NCI-H1694 (cell line): ENCODE measurements at places on chromosomes 3 and 15.

- DNase-seq, result no peak
Observed at GRCh38 chr15:99369196-99369595, 117.9 kb downstream of the LRRC28 start.

DNA sequence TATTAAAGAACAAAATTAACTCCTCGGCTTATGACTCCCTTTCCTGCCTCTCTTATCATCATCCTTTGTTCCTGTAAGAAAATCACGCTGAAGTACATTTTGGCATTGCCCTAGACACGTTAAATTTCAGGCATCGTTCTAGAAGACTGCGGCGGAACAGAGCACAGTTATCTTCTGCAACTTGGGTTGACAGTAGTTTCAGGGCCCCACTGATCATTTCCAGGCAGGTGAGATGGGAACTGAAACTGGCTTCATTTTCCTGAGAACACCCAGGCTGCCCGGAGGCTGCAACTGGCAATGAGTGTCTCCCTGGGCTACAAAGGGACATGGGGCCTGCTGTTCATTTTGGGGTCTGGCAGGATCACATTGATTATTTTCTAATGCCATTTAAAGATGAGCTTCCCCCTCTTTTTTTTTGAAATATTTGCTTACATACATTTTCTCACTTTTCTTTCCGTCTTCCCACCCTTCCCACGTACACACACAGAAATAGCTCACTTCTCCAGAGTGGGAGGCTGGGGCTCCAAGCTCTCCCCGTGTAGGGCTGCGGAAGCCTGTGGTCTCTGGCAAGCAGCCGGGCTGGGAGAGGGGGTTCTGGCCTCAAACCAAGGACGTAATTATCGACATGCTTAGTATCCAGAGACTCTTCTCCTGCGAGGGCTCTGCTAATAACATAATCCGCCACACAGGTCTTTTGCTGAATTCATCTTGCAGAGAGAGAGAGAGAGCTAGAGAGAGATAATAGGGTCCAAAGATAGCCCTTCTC lies 267.4 kb downstream of the ABHD5 start:
- no peak for DNase-seq

- no peak for DNase-seq
Observed at GRCh38 chr3:45582430-45582829, 12.1 kb upstream of the LIMD1 start.

DNA sequence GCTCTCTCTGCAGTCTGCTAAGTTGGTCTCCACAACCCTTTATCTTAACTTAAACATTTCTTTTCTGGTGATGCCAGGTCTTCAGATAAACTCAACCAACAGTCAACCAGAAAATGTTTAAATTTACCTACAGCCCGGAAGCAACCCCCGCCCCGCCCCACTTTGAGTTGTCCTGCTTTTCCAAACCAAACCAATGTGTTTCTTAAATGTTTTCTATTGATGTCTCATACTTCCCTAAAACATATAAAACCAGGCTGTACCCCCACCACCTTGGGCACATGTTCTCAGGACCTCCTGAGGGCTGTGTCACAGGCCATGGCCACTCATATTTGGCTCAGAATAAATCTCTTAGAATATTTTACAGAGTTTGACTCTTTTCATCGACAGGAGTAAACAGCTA lies 13.2 kb upstream of the GPR160 start:
- DNase-seq, result no peak

GRCh38 chr3:197420115-197420514 lies 121.7 kb upstream of the DLG1 start:
- DNase-seq, result no peak

DNA sequence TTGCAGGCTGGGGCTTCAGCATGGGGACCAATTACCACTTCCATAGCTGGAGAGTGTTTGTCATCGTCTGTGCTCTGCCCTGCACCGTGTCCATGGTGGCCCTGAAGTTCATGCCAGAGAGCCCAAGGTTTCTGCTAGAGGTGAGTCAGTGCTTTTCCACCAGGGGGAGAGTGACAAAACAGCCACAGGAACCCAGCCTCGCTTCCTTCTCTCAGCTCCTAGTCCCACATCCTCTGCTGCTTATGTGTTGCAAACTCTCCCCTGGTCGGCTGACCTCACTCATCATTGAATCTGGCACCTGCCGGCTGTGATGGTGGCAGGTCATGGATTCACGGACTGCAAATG lies 158.3 kb downstream of the SV2B start:
- DNase-seq, result no peak

DNA sequence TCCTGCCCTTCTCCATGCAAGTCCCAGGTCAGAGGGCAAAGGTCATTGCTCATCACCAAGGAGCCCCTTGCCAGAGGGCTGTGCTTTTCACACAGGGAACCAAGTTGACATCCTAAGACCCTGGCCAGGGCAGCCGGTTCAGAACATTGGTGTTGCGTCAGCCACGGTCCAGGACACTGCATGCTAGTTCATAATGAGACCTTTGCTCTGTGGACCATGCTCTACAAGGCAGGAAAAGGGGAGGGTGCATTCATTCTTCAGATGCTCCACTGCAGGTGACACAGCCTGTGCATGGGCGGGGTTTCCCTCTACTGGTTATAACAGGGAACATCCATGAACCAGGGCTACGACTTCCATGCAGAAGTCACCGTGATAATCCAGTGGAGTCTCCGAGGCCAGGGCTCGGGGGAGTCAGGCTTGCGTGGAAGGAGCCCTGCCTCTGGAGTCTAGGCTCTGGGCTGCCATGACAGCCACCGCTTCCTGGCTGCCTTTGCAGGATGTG lies 81.6 kb downstream of the OCA2 start:
- DNase-seq, result no peak

DNA sequence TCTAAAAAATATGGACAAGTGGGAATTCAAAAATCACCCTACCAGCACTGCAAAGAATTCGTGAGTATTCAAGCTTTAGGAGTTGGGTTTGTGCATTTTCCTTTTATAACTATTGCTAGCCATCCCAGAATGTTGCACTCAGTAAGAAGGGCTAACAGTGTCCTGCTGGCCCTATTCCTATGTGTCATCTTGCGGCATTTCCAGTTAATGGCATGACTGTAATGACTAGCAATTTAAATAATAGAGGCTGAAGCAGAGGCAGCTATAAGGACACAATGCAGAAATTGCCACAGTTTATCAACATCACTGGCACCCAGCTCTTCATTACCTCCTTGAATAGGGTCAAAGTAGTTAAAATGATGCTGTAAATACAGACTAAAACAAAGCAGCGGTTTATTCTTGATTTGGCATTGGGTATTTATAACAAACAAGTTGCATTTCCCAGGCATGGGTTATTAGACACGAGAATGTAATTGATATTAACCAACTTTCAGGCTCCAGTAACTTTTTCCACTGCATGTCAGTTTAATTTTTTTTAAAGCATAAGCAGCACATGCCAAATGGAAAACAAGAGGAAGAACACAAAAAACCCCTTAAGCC lies 177.6 kb downstream of the FHIT start:
- DNase-seq, result no peak

GRCh38 chr15:51110171-51110570 lies 15.5 kb upstream of the TNFAIP8L3 start:
- no peak for DNase-seq

DNA sequence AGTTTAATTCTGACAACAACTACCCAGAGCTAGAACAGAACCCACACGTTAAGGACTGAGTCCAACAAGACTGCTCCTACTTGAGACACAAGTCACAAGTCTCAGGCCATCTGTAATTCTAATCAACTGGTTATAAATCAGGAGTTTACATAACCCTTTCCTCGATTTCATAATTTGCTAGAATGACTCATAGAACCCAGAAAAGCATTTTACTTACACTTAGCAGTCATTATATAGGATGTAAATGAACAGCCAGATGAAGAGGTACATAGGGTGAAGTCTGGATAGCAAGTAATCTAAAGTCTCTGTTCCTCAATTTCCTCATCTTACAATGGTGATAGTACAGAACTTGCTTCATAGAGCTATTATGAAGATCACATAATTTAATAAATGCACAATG lies 1018.2 kb downstream of the DIPK2A start:
- no peak for DNase-seq

DNA sequence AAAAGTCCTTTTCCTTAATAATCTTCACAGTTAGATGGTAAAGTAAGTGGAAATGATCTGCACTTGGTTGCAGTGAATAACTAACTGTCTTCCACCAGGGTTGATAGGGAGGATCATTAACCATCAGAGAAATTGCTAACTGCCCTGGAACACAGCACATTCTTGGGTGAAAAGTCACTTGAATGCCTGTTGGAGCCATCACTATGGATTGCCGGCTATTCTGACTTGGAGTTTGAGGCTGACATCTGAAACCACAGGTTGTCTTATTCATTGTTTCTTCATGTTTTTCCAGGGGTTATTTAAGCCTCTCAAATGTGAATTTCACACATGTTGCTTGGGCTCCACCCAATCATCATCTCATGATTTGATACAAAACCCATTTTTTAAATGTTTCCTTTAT lies 901.4 kb downstream of the MCTP2 start:
- DNase-seq, result no peak

- DNase-seq, result no peak
Observed at GRCh38 chr3:134348524-134348923, 25.7 kb downstream of the AMOTL2 start.

DNA sequence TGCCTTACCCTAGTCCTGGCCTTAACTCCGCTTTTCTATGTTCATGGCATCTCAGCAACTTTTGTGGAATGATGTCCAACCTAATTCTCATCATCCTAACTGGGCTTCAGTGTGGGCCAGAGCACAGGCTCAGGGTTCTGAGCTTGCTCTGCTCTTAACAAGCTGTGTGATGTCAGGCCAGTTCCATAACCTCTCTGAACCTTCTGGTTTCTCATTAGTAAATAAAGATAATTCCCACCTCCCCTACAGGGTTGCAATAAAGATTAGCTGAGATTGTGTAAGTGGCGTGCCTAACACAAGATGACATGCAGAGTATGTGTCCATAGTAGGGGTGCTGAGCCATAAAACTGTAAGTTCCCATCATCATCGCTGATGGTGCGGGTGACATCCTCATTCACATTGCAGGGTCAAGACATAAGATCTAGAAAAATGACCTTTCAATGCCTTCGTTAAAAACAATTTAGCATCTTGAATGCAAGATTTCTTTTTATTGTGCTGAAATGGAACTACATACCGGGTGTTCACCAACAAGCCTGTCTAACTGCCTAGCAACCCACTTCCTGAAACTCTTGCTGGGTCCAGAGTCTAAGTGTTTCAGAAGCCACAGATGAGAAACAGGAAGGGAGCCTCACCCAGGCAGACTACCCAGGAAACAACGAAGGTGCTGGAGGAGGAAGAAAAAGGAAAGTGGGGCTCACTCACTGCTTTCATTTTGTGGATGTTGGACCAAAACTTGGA lies 36.2 kb downstream of the CDCP1 start:
- DNase-seq, result no peak

DNA sequence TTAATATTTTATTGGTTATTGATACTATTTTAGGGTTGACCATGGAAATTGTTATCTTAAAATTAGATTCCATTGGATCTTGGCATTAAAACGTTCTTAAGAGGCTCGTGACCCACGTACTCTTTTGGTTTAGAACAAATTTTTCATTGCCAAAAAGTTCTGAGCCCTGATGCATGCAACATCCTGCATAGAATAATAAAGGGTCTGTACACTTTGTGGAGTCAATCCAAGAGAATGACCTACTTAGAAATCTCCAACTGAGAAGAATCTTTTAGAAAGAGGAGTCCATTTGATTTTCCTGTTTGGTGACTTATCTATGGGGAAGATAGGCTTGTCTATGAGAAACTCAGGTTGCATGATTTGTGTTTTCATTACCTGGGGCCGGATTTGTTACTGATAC lies 404.2 kb upstream of the RGMA start:
- no peak for DNase-seq

GRCh38 chr15:92652576-92652966 lies 3.0 kb downstream of the FAM174B start:
- DNase-seq, result no peak

- no peak for DNase-seq
Observed at GRCh38 chr3:57753016-57753415, 3.1 kb upstream of the SLMAP start.

DNA sequence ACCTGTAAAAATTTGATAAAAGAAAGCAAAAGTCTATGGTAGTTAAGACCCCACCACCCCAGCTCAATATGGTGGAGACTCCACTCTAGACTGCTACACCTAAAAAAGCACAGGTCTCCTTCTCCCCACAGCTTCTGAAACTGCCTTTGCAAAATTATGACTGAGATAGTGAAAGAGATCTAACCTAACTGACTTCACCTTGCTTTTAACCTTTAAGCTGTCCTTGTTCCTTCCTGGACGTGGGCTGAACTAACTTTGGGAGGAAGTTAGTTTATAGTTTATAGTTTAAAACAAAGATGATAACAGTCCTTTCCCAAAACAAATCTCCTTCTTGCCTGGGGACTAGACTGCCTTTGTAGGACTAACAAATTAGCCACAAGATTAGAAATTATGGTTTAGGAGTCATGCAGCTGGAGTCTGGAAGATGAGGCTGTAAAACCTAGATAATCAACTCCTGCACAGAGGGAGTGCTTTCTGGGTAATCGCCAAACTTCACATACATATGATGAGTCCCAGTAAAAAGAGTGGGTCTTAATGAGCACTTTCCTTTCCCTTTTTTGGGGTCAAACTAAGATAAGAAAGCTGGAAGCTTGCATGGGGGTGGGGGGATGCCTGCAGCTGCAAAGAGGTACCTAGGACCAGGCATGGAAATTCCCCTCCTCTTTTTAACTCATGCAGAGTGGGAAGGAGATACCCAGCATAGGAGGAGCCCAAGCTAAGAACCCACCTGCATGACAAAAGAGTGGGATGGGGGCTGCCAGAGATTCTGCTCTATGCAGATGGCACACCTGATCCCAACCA lies 17.5 kb downstream of the CCR8 start:
- DNase-seq, result no peak

DNA sequence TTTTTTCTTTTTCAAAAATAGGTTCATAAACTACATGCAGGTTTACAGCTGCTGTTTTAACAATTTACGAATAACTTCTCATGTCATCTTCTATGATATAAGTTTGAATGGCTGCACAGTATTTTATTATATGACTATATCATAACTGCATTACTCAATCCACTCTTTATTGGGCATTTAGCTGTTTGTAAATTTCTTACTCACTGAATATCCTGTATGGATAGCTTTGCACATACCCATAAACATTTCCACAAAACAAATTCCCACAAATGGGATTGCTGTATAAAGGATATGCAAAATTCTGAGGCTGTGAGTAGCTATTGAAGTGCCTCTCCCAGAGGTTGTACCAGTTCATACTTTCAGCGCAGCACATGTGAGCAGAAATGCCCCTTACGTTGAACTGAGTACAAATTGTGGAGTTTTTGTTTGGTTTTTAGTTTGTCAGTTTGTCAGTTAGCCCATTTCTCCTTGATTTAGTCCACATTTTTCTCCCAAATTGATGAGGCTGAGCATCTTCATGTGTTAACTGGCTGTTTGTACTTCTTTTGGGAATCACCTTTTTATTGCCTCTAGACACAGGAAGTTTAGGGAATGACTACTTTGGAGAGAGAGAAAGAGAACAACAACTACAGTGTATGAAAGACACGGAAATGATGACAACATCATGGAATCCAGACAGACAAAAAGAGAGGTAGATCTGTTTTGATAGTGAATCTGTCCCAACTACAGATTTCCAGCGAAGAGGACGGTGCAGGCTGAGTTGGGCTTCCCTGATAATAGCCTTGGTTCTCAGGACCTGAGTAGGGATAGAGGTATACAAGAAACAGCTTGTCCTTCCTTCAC lies 24.8 kb downstream of the TTC23 start:
- DNase-seq, result no peak
